ENCODE measurements at places on chromosomes 12 and 14. TPM values are rescaled to one million over a fixed set of nuclear protein-coding genes. Genes with fewer than 3 reads are reported as not detected.

DNA sequence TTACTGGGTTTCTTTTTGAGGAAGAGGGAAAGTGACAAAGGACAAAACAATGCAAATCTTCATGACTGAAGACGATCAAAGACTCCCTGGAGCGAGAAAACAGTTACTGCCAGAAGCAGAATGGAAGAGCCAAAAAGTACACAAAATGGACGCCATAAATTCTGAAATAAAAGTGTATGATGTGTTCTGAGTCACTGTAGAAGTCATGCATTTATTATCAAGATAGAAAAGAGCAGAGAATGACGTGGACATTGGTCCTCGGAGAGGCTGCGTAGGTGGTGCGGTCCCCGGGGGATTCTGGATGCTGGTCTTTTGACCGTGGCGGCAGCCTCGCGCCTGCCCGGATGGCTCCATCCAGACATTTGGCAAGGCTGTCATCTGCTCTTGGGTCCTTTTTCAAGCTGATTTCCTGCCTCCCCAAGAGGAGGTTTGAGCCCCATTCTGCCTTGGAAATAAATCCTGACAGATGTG, 52.8 kb downstream of the C14orf132 start:
- peak; percentile 54 for DNase-seq

GRCh38 chr12:84047881-84048280, 864.7 kb downstream of the SLC6A15 start:
- no peak for DNase-seq

- no peak for DNase-seq
Observed at GRCh38 chr12:89552376-89552775, 26.5 kb upstream of the POC1B start.

DNA sequence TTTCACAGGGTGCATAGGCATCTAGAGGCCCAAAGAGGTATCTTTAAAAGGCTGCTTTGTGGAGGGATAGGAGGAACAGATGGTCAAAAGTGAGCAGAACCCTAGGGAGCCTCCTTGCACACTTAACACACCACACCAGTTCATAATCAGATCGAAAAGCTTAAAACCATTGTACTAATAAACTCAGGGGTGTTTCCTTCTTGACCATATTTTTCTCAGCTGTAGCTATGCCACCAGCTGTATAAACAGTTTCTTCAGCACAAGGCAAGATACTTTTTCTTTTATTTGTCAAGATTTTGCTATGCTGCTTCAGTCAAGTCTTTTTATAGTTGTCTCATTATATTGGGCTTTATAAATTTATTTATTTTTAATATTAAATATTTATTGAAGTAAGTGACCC, 88.7 kb downstream of the RIC8B start:
- no peak for DNase-seq

- DNase-seq: no peak
Observed at GRCh38 chr14:67806246-67806645, 10.1 kb downstream of the ZFYVE26 start.

DNA sequence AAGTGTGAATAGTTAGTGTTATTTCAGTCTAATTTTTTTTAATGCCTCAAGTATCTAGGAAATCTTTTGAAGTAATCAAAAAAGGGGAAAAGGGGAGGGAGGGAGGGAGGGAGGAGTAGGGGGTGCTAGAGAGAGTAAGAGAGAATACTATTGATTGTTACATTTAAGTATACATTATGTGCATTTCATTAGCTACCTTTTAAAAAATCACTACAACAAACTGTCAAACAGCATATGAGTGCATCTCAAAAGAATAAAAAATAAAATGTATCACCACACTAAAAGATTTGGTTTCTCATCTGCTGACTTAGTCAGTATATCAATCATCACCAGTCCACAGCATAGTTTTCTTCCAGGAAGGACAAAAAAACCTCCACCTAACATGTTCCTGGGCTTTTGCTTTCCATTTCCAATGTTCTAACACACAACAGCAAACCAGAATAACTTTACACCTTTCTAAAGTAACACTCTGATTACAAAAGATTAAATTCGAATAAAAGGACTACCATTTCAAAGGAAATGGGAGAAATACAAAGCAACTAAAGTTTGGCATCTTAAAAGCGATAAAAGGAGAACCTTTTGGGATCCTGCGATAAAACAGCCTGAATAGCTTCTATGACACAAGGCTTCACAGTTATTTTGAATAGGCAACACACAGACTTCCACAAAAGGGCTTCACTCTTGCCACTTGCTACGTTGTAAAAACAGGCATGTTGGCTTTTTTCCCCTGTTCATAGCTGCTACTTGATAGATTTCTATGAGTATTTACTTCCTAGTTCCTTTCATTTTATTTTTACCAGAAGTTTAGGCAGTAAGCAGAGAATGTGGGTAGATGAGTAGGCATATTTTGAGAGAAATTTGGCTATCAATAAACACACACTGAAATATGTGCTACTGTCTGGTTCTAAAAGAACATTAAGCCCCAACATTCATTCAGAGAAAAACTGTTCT, 160.9 kb downstream of the EPS8 start:
- DNase-seq: no peak

DNA sequence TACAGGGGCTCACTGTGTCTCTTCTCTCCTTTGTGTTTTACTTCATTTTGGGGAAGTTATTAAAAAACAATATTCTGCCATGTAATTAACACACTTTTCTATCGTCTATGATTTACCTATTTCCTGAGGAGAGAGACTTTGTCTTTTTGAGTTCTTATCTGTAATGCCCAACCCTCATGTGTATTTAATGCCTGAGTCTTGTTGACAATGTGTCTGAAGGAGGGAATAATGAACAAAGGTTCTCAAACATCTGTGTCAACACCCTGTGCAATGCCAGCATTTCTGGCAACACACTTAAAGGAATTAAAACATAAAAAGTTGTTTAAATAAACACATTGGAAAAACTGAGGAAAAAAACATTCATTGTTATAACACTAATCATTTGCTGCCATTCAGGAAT, 147.1 kb downstream of the SLC15A5 start:
- no peak for DNase-seq

- no peak for DNase-seq
Observed at GRCh38 chr14:61632807-61633206, 62.5 kb upstream of the HIF1A start.

DNA sequence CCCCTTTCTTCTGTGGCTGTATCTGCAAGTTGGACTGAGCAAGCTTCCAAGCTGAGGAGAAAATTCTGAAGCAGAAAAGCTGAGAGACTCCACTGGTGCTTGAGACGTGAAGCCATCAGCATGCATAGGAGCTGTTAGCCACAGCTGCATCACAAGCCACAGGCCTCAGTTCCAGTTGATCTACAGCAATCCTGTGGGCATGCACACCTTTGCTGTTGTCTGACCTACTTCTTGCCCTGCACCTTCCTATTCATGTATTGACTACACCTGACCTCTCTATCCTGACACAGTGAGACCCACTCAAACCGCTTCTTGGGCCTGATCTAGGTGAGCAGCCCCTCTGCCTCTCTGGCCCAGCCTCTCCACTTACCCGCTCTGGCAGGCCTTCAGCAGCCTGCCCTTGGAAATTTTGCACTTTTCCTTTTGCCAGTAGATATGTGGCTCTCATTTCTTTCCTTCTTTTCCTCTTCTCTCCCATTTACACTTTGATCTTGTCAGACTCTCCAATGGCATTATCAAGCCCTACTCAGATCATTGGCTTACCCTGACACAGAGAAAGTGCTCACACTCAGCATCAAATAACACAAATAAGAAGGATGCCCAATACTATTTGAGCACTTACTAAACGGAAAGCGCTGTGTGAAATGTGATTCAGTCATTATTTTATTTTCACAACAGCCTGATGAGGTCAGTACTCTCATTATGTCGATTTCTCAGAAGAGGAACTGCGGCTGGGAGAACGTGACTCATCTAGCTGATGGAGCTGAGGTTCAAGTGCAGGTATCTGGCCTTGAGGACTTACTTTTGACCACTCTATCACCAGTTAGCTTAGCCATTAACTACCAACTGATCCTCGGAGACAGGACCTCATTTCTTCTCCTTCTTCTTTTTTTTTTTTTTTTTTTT, 21.9 kb upstream of the PTGR2 start:
- DNase-seq: no peak

- DNase-seq: no peak
Observed at GRCh38 chr12:47576289-47576945, 129.4 kb downstream of the RPAP3 start.

GRCh38 chr14:72000907-72001306, 68.7 kb downstream of the RGS6 start:
- DNase-seq: peak; percentile 78

DNA sequence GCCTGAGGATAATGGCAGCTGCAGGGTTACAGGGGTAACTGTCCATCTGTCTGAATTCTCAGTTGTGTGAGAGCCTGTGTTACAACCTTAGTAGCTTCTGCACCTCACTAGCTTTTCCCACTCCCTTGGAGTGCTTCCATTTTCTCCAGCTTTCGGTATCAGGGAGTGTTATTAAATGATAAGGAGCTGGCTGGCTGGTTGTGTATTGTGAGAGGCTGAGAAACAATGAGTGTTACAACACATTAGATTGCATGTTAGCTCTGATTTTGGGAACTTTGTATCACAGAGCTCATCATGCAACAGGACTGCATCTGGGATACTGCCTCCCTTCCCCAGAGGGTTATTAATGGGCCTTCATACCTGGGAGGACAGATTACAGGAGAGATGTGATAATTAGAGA, 723.7 kb downstream of the DIO2 start:
- DNase-seq: no peak

DNA sequence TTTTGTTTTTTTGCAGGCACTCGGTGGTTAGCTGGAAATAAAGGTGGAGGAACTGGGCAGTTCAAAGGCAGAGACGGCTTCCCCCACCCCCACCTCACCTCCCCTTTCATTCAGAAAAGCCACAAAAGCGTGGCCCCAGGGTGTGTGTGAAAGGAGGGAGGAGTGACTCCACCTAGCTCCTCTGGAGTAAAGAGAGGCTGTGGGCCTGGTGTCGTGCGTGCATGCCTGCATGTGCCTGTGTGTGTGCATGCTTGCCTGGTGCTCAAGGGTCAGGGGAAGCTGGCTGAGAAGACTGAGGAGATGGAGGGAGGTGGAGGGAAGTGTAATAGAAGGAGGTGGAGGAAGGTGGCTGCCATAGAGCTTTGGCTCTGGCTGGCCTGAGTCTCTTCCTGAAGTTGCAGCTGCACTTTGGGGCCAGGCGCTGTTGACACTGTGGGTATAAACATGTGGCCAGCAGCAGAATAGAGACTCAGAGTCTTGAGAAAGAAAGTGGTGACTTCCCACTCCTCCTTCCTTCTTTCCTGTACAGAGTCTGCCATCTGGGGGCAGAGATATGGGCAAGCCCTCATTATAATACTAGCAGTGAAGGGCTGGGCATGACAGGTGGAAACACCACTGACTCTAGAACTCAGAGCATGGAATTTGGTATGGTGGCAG, 36.9 kb upstream of the SINHCAF start:
- peak; percentile 47 for DNase-seq

DNA sequence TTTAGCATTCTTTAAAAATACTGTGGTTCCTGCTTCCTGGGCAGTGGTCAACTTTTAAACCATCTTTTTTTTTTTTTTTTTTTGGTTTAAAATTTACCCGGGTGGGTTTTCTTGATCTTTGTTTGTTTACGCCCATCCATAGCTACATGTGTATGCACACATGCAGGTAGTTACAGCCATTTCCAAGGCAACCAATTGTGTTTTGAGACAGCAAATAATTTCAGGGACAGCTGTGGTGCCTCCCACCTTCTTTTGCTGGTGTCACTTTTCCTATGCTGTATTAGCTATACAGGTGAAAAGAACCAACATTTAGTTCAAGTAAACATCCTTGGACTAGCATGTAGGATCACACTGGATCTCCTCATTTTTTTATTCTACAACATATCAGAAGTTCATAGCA, 52.0 kb upstream of the PSMA6 start:
- DNase-seq: no peak

PRICKLE1 gene
- polyA plus RNA-seq: 7.1 TPM

CYP27B1 gene
- 0.18 TPM for polyA plus RNA-seq

IGFBP6 gene
- polyA plus RNA-seq: 130 TPM

LHX5 gene
- polyA plus RNA-seq: not detected

HOXC13 gene
- polyA plus RNA-seq: not detected

RFX4 gene
- not detected for polyA plus RNA-seq

COA8 gene
- polyA plus RNA-seq: 60.8 TPM

MED6 gene
- polyA plus RNA-seq: 14.1 TPM

IFNG gene
- polyA plus RNA-seq: not detected
